ENCODE measurements at places on chromosomes 7 and 10. TPM values are rescaled to one million over a fixed set of nuclear protein-coding genes. Genes with fewer than 3 reads are reported as not detected.

Gene CYP2W1
- polyA plus RNA-seq: not detected

DNA sequence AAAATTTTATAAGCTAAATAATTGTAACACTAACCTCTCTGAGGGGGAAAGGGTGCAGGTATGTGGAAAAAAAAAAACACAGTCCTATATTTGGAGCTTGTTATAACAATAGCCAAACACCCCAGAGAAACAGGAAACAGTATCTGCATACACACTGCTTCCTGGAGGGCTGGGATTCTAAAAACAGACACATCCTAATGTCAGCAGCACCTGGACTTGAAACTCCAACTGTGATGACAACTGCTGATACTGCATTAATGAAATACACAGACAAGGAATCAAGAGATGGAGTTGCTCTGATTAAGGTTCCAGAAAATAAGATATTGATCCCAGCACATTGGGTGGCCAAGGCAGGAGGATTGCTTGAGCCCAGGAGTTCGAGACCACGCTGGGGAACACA, 9.3 kb downstream of the DAGLB start:
- peak; percentile 43 for DNase-seq
- peaks cover 23% of the 10 kb centered on the region for H3K4me1 ChIP-seq
- H3K4me3 ChIP-seq: peak overlapping the region; percentile 26

DNA sequence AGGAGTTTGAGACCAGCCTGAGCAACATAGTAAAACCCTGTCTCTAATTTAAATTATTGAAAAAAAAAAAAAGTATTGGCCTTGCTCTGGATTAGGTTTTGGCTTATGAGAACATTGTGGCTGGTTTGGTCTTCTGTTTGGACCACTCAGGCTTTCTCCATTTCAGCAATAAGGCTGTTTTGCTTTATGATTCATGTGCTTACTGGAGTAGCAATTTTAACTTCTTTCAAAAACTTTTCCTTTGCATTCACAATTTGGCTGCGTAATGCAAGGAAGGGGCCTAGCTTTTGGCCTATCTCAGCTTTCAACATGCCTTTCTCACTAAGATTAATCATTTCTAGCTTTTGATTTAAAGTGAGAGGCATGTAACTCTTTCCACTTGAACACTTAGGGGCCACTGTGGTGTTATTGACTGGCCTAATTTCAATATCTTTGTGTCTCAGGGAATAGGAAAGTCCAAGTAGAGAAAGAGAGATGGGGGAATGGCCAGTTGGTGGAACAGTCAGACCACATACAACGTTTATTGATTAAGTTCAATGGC, 38.0 kb upstream of the SRPK2 start:
- no peaks in the 10 kb centered on the region for H3K27me3 ChIP-seq
- H3K27ac ChIP-seq: no peak overlapping the region
- peaks cover 10% of the 10 kb centered on the region for H3K4me1 ChIP-seq
- no peak for DNase-seq

- H3K36me3 ChIP-seq: no peaks in the 10 kb centered on the region
- no peak overlapping the region for H3K4me3 ChIP-seq
- H3K27ac ChIP-seq: no peak overlapping the region
- no peaks in the 10 kb centered on the region for H3K27me3 ChIP-seq
Observed at GRCh38 chr10:36574207-36574606, 551.2 kb upstream of the ANKRD30A start.

Gene PNLIP
- polyA plus RNA-seq: not detected

- H3K4me3 ChIP-seq: peak overlapping the region; percentile 71
- H3K4me1 ChIP-seq: peaks cover 35% of the 10 kb centered on the region
- H3K27ac ChIP-seq: peak overlapping the region; percentile 84
- no peak for DNase-seq
- H3K36me3 ChIP-seq: no peaks in the 10 kb centered on the region
Observed at GRCh38 chr7:39622609-39623008, 763 bp upstream of the RALA start.

- no peak overlapping the region for H3K4me3 ChIP-seq
- no peaks in the 10 kb centered on the region for H3K27me3 ChIP-seq
- H3K4me1 ChIP-seq: no peaks in the 10 kb centered on the region
- no peaks in the 10 kb centered on the region for H3K36me3 ChIP-seq
- DNase-seq: no peak
Observed at GRCh38 chr7:103805346-103805745, 184.1 kb downstream of the RELN start.

Gene COA1
- polyA plus RNA-seq: 42.1 TPM

Gene CPA4
- polyA plus RNA-seq: not detected

All from CD4-positive, CD25-positive, alpha-beta regulatory T cell (primary cell).